ENCODE measurements at places on chromosomes 6 and 20.

GRCh38 chr6:160221423-160221822 lies 37.2 kb downstream of the SLC22A2 start:
- DNase-seq: no peak

GRCh38 chr6:4910037-4910760 lies 93.6 kb downstream of the RPP40 start:
- DNase-seq: no peak

GRCh38 chr6:113888956-113889630 lies 31.9 kb downstream of the MARCKS start:
- no peak for DNase-seq

- no peak for DNase-seq
These were observed 255.4 kb downstream of the TSHZ2 start for GRCh38 chr20:53227523-53227922.

DNA sequence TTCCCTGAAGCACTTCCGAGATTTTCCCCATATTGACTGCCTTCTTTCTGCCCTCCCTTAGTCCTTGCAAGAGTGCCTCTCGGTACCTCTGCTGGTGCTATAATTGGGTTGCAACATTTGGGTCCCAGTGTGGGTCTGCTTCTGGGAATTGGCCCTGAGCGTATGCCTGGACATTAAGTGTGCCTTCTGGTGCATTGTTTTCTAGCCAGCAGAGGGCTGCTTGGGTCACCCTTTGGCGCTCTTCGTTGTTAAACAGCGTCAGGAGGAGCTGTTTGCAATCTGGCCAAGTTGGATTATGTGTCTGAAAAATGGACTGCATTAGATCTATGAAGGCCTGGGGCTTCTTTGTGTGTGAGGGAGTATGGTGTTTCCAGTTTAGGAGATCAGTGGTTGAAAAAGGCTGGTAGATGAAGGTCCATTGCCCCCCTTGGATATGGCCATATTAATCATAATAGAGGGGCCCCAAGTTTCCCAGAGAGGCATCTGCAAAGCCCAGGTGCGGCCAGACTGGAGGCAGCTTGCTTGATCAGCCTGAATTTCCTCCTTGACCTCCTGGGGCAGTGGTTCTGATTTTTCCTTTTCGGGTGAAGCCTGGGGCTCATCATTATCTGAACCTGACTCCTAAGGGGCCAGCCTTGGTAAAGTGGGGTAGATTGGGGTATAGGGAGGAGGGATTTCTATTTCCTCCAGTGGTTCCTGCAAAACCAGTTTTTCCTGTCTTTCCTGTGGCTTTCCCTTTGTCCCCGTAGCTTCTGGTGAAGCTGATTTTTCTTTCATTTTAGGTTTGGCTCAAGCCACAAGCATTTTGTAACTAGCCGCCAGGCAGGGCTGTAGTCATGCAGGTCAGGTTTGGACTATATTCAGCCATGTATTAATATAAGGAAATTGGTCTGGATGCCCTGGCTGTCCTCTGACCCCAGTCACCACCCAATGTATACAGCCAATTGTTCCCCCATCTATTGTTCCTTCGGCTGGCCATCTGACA lies 85.4 kb upstream of the GPR6 start:
- peak; percentile 71 for DNase-seq

- DNase-seq: no peak
These were observed 29.9 kb downstream of the HS3ST5 start for GRCh38 chr6:114312931-114313330.
